ENCODE measurements at places on chromosomes 3 and 15.

GRCh38 chr15:74725845-74726773, 781 bp upstream of the CYP1A1 start:
- DNase-seq = peak; percentile 76

DNA sequence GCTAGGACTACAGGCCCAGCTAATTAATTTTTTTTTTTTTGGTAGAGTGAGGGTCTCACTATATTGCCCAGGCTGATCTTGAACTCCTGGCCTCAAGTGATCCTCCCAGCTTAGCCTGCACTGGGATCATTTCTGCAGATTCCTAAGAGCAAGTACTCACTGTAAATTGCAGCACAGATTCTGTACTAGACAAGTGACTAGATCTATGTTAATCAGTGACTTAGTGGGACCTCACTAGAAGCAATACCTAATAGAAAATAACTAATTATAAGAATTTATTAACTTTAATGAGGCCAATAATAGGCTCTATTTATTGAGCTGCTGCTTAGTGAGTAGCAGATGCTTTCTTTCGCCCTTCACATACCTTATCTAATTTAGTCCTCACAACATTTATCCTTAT, 10.6 kb upstream of the UTS2B start:
- no peak for DNase-seq

DNA sequence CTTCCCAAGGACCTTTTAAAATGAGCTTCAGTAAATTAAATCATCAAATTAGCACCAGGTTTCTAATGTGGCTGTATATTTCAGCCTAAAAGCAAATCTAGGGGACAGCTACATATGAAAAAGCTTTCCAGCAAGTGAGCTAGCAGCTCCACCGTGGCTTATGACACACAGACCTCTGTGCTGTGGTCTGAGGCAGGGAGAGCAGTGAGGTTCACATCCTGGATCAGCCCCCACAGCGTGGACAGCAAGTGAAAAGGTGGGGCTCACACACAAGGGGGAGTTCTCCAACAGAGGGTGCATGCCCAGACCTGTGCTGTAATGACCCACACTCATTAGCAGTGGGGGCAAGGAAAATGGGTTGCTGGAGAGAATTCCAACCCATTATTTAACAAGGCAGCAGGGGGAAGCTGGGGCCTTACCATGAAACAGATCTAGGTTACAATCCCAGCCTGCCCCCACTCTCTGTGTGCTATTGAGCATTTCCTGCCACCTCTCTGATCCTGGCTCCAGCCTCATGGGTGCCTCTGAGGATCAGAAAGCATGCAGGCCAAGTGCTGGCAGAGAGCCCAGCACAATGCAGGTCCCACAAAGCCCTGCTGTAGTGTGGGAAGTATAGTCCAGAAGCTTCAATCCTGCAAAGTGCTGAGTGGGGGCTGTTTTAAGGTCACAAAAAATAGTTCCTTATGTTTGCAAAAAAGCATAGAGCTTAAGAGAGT, 48.2 kb downstream of the RASGRF1 start:
- DNase-seq = no peak

- DNase-seq = no peak
Observed at GRCh38 chr15:46242935-46243334, 608.1 kb downstream of the SQOR start.

GRCh38 chr3:134576426-134576825, 74.4 kb downstream of the KY start:
- DNase-seq = no peak

GRCh38 chr3:25177041-25177440, 251.0 kb upstream of the RARB start:
- DNase-seq = no peak

DNA sequence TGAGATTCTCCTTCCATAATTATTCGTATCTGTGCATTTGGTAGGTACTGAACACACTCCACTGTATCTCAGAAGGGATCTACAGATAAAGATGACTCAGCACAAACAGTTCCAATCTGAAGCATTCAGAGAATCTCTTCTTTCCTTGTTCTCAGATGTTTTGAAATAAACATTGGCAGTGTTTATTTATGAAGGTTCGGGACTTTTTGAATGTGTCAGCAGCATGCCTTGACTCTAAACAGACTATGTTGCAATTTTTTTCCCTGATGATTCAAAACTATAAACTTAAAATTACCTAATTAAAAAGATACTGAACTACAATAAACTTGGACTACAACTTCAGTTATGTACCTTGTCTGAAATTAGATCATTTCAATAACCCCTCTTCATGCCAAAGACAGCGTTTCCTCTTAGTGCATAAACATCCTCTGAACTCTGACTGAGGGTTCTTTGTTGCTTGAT, 612.9 kb upstream of the TBL1XR1 start:
- no peak for DNase-seq

DNA sequence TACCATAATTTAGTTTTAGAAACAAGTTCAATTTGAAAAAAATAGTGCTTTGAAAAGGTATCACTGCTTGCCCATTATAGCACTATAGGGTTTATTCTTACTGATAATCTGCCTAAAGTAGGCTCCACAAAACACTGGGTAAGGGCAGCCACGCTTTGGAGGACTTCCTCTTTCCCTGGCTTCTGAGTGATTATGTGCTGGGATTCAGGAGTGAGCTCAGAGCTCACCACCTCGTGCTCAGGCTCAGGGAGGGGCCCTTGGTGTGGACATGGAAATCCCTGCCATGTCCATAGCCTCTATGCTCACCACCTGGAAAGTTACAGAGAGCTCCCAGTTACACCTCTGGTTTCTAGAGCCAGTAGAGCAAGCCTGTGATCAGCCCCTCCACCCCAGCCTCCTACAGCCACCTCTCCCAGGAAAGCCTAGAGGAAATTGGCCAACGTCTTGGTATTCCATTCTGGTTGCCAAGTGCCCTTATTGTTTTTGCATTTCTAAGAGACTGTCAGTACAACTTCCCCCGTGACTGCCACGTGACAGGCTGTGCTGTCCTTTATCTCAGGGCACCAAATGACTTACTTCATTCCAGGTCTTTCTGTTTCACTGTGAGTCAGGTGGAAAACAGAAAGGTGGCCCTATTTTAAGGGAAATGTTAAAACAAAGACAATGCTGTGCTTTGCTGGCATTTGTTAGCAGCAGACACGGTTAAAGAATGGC, 316.0 kb downstream of the RORA start:
- DNase-seq = no peak

- DNase-seq = no peak
Observed at GRCh38 chr3:16205156-16205870, 30.8 kb downstream of the GALNT15 start.

- DNase-seq = peak; percentile 82
Observed at GRCh38 chr3:63818282-63819150, 583 bp upstream of the C3orf49 start.

- no peak for DNase-seq
Observed at GRCh38 chr15:65091946-65092770, 15.6 kb downstream of the KBTBD13 start.

GRCh38 chr3:11545186-11545851, 98.4 kb downstream of the VGLL4 start:
- DNase-seq = no peak

DNA sequence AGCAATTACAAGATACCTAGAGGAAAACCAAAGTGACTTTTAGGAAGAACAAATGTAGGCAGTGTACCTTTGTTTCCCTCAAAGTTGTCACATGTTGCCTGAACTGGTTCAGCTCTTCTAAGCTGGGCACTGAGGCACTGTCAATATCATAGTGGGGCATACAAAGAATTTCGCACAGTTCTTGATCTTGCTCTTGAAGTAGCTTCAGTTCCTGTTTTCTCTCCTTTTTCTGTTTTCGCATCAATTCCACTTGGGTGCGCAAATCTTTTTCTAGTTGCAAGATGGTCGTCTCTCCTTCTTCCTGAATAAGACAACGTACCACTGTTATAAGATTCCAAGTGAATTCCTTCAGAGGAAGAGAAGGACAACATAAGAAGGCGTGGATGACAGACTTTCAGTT, 12.7 kb downstream of the PRC1 start:
- no peak for DNase-seq

GRCh38 chr3:176097027-176097426, 1100.3 kb downstream of the TBL1XR1 start:
- DNase-seq = no peak

DNA sequence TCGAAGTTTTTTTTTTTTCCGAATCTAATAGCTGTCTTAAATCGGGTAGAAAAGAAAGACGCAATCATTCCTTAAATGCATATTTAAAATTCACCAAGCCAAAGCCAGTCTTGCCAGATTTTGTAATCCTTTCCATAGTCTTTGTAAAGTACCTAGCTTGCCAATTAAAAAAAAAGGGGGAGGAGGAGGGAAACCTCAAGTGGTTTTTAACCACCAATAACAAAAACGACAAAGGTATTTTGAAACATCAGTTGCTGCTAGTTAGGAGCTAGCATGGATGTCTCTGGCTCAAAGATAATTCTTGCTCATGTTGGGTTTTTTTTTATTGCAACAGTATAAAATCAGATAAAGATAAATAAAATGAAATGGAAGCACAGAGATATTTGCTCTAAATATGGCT, 187.9 kb downstream of the MECOM start:
- no peak for DNase-seq

DNA sequence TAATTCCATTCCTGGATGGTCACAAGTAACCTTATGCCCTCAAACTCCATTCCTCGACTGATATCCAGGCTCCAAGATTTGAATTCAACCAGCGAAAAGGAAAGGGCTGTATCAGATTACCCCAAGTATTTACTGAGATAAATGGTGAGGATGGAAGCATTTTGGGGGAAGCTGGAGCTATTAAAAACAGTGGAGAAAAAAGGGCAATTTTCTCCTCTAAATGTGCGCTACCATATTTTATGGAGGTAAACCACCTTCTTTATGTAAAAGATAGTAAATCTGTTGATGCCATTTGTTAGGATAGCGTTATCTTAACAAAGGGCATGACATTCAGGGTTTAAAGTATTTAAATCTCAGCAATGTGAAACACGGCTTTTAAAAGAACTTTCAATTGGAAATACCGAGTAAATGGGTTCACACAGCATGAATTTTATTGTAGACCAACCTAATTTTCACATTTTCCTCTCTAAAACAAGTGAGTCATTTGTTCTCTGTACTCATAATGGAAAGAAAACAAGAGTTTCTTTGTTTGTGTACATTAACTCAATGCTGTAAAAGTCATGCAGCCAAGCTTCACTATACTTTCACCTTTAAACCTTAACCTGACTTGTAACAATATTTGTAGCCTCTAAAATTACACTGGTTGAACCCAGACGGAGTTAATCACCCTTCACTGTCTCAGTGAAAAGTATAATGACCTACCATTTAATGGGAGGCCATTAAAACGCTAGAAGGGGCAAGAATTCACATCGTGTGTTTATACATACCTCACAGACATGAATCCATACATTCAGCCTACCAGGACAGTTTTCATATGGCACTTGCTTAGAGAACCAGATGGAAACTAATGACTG, 773.4 kb downstream of the ROBO1 start:
- no peak for DNase-seq

DNA sequence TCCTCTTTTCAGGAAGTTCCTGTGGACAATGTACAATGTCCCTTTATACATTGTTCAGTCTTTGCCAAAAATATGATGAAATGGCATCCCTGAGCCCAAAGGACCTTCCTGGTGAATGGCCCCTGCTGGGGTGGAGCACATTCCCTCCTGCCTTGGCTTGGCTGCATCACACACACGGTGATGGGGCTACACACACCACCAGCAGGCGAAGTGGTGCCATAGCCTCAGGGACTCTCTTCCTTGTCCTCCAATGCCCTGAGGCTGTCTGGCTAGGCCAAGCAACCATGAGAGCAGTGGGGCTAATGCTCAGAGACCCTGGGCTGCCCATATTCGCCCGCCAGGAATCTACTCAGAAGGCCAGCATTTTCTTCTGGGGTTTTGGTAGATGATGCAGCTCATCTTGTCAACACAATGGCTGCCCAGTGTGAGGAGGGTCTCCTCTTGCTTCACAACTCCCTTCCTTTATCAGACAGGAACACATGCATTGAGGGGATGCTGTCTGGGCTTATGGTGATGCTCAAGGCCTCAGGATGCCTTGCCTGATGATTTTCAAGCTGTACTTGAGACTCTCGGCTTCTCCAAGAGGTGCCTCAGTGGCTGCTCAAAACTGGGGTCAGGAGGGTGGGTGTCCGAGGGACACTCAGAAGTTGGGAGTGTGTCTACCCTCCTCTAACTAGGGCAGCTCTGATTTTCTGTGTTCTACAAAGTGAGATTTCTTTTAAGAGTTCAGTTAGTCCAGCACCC, 40.9 kb upstream of the EPHB1 start:
- DNase-seq = no peak

DNA sequence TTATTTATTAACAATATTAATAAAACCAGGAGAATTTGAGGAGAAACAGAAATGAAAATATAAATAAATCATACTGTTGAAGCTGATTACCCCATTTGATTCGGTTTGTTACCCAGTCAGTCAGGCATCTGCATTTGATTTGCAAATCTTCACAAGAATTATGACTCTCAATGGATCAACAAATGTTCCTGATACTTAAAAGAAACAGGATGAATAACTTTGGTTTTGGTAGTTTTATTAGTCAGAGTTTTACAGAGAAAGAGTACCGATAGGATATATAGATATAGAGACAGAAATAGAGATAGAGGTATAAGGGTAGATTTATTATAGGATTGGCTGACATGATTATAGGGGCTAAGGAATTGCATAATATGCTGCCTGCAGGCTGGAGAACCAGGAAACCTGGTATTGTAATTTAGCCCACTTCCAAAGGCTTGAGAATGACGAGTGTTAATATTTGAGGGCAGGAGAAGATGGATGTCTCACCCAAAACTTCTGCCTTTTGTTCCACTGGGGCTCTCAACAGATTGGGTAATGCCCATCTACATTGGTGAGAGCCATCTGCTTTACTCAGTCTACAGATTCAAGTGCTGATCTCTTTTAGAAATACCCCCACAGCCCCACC, 241.6 kb upstream of the COL8A1 start:
- DNase-seq = no peak

DNA sequence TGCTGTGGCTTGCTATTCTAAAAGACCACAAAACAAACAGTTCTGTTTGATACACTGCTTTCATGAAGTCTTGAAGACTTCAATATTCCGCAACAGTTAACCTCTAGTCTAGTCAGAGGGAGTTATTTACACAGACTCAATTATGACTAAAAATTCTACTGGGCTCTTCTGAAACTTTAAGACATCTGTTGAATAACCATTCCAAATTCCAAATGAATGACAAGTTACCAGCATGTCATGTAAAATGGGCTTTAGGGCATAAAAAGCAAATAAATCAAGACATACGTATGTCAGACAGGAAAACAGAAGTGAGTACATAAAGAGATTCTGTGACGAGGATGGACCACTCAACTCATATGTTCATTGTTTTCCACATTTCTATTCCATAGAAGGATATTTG, 93.9 kb downstream of the PLOD2 start:
- no peak for DNase-seq

- DNase-seq = peak; percentile 56
Observed at GRCh38 chr3:125585595-125586223, 9.6 kb downstream of the OSBPL11 start.

GRCh38 chr3:133987948-133988484, 41.7 kb downstream of the SLCO2A1 start:
- DNase-seq = no peak

GRCh38 chr3:50630877-50631276, 13.9 kb downstream of the MAPKAPK3 start:
- DNase-seq = peak; percentile 74

GRCh38 chr3:69499899-69500421, 114.1 kb upstream of the FRMD4B start:
- no peak for DNase-seq

- DNase-seq = no peak
Observed at GRCh38 chr3:48881006-48881405, 17.7 kb downstream of the SLC25A20 start.

Data from retina (tissue), 1 donor.